IPS DF 6.9 (cell line): ENCODE measurements at places on chromosomes 2 and 18.

DNA sequence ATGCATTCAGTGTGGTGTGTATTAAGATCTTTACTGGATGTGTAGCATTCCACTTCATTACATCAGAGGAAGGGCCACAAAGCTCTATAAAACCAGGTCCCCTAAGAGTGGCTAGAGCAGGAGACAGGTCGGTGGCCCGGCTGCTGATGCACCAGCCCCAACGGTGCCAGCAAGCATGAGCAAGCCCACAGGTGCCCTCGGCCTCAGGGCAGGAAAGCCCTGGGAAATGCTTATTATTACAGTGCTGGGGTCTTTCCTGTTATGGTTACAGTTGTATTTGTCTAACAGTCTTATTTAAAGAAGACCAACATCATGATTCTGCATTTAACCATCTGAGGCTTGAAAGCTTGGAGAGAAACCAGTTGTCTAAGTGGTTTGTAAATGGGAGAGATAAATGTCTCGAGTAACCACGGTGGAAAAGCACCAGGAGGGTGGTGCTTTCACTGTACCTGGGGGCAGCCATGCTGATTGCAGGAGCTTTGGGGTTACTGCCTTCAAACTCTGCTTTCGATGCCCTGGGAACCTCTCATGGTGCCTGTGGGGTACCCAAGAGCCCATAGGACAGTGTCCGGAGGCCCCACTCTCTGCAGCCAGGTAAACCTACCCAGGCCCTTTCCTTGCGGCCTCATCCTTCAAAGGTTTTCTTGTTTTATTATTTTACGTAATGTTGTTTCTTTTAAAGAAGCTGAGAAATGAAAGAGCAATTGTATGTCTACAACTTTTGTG, 133.1 kb downstream of the SH3RF3 start:
- no peak for DNase-seq

DNA sequence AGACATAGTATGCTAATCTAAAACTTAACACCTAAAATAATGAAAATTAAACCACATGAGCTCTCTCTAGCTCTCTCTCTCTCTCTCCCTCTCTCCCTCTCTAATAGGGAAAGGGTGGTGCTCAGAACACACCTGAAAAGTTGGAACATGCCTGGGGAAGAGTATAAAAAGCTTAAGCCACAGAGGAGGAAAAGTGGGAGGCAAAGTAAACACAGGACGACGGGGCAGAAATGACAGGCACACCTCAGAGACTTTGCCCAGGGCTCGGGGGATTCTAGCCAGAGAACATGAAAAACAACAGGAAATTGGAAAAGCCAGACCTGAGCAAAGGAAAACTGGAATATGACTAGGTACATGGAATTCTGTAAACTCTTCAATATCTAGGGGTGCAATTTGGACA, 666.1 kb downstream of the BCL11A start:
- DNase-seq: no peak

DNA sequence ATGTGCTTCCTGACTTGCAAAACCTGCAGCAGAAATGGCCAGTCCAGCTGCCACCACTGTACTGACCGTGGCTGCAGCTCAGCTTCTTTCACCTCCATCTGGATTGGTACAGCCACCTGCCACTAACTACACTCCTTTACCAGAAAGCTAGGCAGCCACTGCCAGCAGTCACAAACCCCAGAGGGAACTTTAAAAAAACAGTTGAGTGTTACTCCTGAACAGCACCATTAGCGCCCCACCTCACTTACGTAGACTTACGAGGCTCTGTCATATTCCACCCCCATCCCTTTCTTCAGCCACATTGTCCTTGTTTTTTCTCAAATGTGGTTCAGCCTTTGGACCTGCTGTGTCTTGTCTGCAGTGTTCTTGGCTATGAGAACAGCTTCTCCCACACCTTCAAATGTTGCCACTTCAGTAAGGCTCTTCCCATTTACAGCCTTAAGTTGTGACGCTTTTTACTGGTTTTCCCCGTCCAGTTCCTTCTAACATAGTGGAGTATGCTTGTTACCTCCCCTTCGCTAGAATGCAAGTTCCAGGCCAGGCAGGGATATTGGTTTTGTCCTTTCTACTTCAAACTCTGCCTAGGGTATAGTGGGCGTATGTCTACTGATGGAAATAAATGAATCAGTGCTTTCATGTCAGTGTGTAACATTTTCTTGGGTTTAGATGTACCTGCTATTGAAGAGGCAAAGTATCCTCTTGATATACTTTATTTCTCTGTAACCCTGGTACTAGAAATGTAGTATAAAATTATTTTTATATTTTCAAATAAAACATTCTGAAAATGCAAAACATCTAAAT, 17.0 kb downstream of the HNRNPA3 start:
- no peak for DNase-seq

GRCh38 chr18:23205980-23206379, 70.7 kb downstream of the CABLES1 start:
- DNase-seq: no peak

DNA sequence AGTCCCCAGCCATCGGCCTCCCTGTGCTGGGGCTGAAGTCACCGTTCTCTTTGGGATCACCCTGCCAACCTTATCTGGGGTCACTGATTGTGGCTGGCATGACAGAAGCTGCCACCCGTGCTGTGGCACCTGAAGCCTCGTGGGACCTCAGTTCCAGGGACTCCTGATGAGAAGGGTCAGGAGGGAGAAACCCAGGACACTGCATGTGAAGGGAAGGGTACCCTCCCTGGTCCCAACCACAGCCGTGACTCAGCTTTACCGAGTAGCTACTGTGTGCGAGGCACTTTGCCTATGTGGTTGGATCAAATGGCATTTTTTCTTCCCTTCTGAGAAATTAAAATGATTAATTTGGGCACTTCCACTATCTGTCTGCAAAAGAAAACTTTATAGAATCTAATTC, 64.4 kb downstream of the SP110 start:
- DNase-seq: no peak

DNA sequence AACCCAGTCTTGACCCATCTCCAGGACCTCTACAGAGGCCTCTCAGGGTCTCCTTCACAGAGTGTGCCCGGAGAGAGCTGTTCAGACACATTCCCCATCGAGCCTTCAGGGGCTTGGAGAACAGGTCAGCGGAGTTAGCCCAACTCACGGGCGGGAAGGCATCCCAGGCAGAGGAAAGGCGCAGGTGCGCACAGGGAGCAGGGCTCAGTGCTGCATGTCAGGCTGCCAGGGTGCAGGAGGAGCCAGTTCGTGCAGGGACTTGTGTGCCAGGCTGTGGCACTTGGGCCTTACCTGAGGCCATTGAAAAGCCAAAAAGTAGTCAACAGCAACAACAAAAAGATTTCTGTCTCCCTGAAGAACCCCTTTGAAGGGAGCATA, 104.0 kb downstream of the ITGB1BP1 start:
- no peak for DNase-seq

DNA sequence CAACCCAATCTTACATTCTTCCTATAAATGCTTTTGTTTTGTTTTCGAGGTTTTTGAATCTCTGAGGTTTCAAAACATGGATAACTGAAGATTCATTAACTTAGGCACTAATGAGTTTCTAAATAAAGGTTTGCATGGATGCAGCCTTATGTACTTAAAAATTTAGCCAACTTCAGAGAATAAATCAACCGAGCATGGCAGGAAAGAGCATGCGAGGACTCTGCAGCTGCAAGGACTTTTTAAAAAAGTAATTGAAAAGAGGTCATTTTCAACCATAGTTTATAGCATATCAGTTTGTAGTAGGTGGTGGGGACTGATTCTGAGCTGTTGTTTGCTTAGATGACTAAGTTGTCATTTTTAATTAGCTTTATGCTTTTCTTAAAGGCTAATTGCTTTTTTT, 567.0 kb upstream of the ZEB2 start:
- DNase-seq: no peak
